ENCODE measurements at places on chromosomes 4 and X.

DNA sequence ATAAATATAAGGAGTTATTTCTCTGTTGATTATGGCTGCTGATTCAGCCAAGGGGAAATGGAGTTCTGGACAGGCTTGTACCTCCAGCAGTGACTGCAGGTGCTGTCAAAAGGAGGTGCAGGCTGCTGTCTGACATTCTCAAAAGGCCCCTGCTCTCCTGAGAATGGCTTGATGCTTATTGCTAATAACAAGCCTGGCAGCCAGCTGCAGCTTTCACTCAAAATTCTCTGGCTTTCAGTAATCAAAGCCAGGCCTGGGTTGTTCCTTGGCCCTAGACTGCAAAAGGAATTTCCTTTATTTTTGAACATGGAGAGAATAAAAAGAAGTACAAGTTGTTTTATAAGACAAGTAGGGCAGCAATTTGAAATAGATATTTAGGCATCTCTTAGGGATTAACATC is 575.9 kb downstream of the MID1IP1 start:
- DNase-seq = no peak

DNA sequence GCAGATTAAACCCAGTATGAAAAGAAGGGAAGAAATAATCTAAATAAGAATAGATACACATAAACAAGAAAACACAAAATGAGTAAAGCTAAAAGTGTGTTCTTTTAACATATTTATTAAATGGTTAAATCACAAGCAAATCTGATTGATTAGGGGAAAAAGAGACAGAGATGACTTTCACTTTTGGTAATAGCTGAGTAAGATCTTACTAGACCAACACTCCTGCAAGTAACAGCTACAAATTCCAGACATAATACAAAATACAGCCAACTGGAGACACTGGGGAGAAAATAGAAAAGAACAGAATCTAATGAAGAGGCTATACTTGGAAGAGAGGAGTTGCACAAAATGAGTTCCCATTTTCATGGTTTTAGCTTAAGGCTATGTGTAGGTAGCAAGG is 33.5 kb downstream of the OR13H1 start:
- DNase-seq = no peak

- DNase-seq = peak; percentile 40
Measured at GRCh38 chr4:25160714-25161592, 704 bp upstream of the SEPSECS start.

GRCh38 chr4:67571975-67572374 is 13.4 kb downstream of the STAP1 start:
- DNase-seq = no peak

GRCh38 chr4:11106759-11107158 is 321.9 kb downstream of the HS3ST1 start:
- DNase-seq = no peak

All from lung (tissue), 17 donors.